ENCODE measurements at places on chromosomes 12 and 14.

DNA sequence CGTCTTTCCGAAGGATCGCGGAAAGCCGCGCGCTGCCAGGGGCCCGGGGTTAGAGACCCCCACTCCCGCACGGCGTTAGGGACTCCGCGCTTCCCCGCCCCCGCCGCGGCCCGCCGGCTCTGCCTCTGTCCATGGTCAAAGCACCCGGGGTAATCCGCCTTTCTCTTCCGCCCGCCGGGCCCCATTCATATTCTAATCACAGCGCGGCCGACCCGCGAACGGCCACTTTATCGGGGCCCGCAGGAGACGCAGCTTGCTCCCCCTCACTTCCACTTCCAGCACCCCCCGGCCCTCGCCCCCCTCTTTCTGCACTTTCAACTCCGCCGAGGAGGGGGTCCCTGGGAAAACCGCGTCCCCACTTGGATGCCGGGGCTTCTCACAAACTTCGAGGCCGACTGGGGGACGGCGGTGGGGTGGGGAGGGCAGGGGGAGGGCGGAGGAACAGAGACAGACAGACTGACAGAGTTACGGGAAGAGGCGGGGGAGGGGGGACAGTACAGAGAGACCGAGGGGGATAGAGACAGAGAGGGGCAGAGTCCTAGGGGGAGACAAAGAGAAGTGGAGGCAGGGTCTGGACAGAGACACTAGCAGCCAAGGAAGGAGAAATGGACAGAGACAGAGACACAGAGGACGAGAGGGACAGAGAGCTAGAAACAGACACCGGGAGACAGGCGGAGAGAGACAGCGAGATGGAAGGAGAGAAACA, 1.1 kb upstream of the RFX4 start:
- no peak for DNase-seq

DNA sequence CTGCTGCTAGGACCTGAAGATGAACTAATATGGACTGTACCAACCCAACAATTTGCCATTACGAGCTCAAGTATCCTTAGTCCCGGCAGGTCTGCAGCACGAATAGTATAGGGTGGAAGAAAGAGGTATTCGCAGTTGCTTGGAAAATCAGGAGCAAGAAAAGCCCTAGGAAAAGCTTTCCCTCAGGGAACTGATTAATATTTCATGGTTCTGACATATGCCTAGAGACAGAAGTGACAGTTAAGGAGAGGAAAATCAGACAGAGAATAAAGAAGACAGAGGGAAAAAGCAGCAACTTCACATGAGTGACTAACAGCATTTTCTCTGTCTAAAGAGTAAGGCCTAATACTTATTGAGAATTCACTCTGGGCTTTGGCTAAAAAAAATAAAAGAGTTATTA, 602.9 kb upstream of the ATP2B1 start:
- no peak for DNase-seq

- no peak for DNase-seq
Measured at GRCh38 chr12:102010265-102010994, 51.4 kb downstream of the WASHC3 start.

DNA sequence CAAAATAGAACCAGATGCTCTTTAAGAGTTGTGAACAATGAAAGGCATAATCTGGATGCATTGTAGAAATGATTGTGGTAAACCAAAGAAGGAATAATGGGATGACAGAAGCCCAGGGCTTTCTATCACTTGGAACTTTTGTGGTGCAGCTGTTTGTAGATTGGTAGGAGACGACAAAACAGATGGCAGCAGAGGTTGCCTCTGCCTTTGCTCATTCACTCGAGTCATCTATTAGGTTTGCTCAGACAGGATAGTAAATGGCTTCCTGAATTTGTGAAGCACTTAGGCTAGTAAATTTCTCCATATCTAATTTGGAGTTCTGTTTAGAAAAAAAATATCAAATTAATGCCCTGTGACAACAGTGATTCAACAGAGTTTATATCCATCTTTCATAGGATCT, 78.4 kb downstream of the FGD4 start:
- no peak for DNase-seq

DNA sequence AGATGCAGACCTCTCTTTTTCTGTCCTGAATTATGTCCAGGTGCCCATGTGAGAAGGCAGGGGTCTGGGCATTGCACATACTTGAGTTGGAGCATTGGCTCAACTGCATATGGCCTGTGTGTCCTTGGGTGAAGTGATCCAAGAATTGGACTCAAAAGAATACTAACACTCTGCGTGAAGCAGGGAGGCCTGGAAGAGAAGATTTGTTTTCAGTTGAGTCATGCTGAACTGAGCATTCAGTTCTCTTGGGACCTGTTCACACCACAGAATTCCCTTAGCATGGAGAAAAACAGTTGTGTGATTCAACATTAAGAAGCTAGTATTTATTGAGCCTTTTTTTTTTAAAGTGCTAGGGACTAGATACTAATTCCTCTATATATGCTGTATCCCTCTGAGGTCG, 164.7 kb upstream of the TBX3 start:
- no peak for DNase-seq

DNA sequence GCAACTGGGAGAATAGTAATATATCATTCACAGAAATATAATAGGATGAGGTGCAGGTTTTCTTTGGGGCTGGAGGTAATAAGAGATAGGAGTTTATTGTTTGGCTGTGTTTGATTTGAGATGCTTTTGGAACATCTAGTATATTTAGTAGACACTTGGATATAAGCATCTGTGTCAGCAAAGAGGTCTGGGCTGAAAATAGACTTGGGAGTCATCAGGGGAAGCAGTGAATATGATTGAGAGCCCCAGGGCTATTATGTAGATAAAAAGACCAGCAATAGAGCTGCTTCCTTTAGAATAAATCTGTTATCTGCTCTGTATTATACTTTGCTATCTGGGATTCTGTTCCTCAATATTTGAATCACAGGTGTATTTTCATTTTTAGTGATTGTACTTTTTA, 36.6 kb downstream of the SPATA7 start:
- no peak for DNase-seq

DNA sequence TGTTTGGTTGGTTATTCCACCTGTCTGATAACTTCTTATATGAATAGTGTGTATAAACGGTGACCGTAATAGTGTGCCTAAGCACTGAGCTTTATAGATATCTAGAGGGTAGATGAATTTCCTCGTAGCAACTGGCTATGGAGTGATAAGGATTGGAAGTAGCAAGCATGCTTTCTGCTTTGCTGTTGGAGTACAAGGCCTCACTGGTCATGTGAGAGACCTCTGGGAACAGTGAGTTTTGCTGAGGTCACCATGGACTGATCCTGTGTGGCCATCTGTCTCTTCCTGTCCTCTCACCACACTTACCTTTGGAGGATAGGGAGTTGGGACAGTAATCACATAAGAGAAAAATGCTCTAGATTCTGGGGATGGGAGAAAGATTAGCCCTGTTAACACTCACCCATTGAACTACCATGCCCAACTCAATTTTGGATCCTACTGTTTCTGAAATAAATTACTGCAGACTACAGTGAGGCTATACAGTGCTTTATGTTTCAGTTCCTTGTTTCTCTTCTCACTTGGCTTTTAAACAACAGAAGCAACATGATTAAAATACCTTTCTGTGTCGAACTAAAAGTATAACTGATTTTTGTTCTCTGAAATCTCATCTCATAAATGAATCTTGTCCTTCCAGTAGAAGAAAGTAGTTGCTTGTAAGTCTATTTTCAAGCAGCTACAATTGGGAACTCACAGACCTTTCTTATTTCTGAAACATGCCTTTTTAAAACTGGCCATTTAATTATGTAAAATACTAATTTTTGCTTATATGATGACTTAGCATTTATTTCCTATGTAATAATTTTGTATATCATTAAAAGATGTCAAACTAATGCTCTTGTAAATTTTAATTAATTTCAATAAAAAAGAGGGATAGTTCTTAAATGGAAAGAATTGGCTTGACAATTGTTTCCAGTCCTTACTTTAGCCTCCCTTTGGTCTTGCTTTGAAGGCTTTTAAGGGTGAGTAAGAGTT, 8.3 kb downstream of the TMX1 start:
- no peak for DNase-seq

DNA sequence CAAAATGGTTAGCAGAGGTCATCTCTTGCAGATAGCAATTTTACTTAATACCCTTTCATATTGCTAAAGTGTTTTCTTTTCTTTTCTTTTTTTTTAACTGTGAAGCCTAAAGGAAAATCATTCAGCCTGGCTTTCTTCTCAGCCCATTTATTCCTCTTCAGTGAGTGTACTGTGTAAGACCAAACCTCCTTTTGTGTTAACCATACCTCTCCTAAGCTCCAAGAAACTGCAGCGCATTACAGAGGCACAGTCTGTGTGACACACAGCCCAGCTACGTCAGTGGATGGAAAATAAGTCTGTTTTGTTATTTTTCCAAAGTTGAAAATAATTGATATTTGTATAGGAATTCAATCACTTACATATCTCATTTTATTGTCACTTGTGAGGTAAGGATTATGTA, 21.7 kb downstream of the DCAF5 start:
- DNase-seq = no peak

Measured in activated CD8-positive, alpha-beta memory T cell treated with anti-CD3 and anti-CD28 coated beads for 48 hours (primary cell).